ENCODE measurements at places on chromosomes 16 and 17. TPM values are rescaled to one million over a fixed set of nuclear protein-coding genes. Genes with fewer than 3 reads are reported as not detected.
A peak's percentile ranks its signal among the peaks of the same experiment; 100 is the strongest.

Gene TLCD2
- 5.5 TPM for polyA plus RNA-seq

Gene KRTAP4-3
- not detected for polyA plus RNA-seq

Gene CRK
- 60.4 TPM for polyA plus RNA-seq

Gene TMEM219
- polyA plus RNA-seq, result 120 TPM

Gene TMEM114
- 0.18 TPM for polyA plus RNA-seq

Gene ARHGAP23
- polyA plus RNA-seq, result 51.3 TPM

Gene IGF2BP1
- 29.0 TPM for polyA plus RNA-seq

Gene BORCS6
- polyA plus RNA-seq, result 4.6 TPM

Gene TELO2
- 24.1 TPM for polyA plus RNA-seq

Gene SLC5A11
- 4.8 TPM for polyA plus RNA-seq

Gene C17orf78
- polyA plus RNA-seq, result 0.06 TPM

Gene SPATA32
- polyA plus RNA-seq, result 0.42 TPM

Gene MSLN
- 12.7 TPM for polyA plus RNA-seq

Gene ASPSCR1
- 20.1 TPM for polyA plus RNA-seq

Gene C16orf74
- polyA plus RNA-seq, result 4.5 TPM

Gene HSD17B2
- 23.8 TPM for polyA plus RNA-seq

Gene ITGB4
- 14.7 TPM for polyA plus RNA-seq

Gene ALOX15
- 0.17 TPM for polyA plus RNA-seq

Gene DPEP1
- 28.6 TPM for polyA plus RNA-seq

Gene FBXW10B
- 0.66 TPM for polyA plus RNA-seq

GRCh38 chr16:31428279-31428597 is at the start of gene COX6A2:
Gene COX6A2, minus strand, starts transcription at chr16:31428360. Its CDS starts 35 bp downstream, at chr16:31428325.
- DNase-seq, result no peak

DNA sequence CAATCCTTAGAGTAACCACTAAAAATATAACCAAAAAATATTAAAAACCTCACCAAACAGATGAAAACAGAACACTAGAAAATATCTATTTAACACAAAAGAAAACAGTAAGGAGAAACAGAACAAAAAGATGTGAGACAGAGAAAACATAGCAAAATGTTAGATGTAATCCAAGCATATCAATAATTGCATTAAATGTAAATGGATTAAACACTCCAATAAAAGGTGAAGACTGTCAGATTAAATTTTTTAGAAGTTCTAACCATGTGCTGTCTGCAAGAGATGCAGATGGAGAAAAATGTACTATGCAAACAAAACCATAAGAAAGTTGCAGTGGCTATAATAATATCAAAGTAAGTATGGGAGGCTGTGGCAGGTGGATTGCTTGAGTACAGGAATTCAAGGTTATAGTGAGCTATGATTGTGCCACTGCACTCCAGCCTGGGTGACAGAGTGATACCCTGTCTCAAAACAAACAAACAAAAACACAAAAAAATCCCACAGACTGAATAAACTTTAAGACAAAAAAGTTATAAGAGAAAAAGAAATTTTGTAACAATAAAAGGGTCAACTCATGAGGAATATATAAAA is 53.9 kb downstream of the ADCY9 start:
- DNase-seq, result no peak

GRCh38 chr17:66610361-66611133 is 224.4 kb upstream of the CACNG5 start:
- no peak for DNase-seq

DNA sequence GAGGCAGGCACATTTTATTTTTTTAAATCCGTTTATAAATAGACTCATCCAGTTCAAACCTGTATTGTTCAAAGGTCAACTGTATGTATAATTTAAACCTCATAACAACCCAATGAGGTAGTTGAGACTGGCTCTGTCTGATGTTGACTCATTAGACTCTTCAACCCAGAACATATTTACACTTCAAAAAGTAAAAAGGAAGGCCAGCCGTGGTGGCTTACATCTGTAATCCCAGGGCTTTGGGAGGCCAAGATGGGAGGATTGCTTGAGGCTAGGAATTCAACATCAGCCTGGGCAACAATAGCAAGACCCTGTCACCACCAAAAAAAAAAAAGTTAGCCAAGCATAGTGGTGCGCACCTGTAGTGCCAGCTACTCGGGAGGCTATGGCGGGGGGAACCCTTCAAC is 32.5 kb upstream of the DHRS7B start:
- DNase-seq, result no peak

GRCh38 chr16:14309906-14310305 is 238.8 kb downstream of the MRTFB start:
- no peak for DNase-seq

DNA sequence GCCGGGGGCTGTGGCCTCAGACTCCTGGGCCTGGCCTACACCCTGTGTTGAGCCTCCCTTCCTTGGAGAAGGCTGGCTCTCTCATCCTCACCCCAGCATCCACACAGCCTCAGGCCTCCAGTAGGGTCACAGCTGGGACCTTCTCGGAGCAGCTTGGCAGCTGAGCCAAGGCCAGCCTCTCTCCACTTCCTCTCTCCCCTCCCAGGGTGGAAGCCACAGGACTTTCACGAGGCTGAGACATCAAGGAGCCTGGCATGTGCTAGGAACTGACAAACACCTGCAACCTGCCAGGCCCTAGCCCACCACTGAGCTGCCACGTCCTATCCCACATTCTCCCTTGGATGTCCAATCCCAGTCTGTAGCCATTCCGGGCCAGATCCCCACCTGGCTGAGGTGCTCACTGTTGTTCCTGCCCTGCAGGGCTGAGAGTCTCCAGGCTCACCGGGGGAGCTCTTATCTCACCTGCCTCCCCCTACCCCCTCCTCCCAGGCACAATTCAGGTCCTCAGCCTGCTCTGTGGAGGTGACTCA is 3.1 kb downstream of the MMP15 start:
- DNase-seq, result no peak

DNA sequence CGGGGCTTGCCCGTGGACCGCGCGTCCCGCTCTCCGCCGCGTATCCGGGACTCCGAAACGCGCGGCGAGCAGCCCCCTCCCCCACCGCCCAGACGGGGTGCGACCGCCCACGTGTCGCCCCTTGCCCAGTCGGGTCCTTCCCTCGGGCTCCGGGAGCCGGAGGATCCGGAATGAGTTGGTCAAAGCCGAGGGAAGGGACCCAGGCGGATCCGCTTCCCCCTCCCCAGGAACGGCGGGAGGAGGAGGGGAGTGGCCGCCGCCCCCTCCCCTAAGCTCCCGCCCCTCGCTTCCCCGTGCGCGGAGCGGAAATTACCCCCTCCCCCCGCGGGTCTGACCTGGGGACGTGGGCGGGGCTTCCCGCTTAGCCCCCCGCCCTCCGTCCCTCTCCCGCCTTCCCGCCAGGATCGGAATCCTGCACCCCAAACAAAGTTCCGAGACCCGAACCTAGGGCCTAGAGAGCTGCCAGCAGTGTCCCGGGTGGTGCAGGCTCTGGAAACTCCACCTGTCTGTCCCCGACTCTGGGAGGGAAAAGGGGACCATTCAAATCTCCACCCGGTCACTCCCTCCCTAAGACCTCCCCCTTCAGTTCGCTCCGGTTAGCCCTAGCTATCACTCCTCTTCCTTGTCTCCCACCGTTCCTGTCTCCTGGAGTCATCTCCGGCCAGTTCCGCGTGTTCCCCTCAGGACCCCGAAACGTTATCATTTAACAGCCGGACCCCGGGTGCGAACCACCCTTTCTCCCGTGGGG is 1.0 kb upstream of the IGF2BP1 start:
- no peak for DNase-seq

- no peak for DNase-seq
Measured at GRCh38 chr17:42266918-42267766, 9.0 kb downstream of the STAT5B start.

DNA sequence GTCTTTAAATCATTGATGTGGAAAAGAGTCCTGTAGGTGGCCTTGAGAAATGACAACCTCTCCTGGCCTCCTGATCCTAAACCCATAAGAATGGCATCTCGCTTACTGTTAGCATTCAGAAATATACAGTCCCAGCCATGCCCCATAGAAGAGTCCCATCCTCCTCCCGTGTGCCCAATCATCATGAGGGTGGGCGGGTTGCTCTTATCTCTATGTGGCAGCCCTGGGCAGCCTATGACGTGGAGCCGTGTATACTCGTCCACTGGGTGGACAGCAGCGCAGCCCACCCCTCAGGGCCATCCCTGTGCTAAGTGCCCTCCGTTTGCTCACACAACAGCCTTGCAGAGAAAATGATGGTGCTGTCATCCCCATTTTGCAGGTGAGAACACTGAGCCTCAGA is 105.3 kb downstream of the AMFR start:
- no peak for DNase-seq

- no peak for DNase-seq
Measured at GRCh38 chr16:81573533-81574020, 129.0 kb downstream of the CMIP start.

GRCh38 chr17:2192367-2193057 is 111.1 kb downstream of the SMG6 start:
- no peak for DNase-seq

GRCh38 chr16:19116711-19117449 is 3.1 kb downstream of the ITPRIPL2 start:
- no peak for DNase-seq

- no peak for DNase-seq
Measured at GRCh38 chr17:19347323-19348080, 15.0 kb downstream of the B9D1 start.

DNA sequence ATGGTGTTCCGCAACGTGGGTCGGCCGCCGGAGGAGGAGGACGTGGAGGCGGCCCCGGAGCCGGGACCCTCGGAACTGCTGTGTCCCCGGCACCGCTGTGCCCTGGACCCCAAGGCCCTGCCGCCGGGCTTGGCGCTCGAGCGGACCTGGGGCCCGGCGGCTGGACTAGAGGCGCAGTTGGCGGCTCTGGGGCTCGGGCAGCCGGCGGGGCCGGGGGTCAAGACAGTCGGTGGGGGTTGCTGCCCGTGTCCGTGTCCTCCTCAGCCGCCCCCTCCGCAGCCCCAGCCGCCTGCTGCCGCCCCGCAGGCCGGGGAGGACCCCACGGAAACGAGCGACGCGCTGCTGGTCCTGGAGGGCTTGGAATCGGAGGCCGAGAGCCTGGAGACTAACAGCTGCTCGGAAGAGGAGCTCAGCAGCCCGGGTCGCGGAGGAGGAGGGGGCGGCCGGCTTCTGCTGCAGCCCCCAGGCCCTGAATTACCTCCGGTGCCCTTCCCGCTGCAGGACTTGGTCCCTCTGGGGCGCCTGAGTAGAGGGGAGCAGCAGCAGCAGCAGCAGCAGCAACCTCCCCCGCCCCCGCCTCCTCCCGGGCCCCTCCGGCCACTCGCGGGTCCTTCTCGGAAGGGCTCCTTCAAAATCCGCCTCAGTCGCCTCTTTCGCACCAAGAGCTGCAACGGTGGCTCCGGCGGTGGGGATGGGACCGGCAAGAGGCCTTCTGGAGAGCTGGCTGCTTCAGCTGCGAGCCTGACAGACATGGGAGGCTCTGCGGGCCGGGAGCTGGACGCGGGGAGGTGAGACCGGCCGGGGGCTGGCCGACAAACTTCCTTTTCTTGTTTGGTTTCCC is 821 bp downstream of the SOCS7 start:
- peak; percentile 14 for DNase-seq

DNA sequence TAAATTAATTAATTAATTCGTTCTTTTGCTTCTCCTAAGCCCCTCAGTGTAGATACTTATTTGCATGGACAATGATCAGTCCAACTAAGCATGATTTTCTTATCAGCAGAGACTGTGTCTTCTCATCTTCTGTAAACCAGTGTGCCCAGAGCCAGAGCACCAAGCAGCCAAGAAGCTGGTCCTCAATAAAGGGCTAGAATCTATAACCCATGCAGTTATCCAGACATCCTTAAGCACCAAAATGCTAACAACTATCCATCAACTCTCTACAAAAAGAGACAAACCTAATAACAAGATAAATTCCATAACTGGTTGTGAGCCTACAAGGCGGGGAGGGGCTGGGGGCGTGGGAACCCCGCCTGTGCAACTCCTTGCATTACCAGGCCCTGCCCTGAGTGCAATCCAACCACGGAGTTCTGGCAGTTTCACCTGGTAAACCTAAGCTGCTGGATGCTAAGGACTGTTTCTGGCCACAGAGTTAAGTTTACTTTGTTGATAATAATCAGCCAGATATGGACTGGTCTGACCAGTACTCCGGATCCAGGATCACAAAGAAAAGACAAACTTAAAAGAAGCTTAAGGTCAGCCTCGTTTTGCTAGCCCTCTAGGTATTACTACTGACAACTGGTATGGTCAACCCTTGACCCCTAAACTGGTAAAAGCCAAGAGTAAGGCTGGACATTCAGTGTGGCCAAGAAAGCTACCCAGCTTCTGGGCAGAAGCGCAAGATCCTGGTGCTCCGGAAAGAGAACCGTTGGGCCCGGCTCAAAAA is 51.5 kb downstream of the ZFHX3 start:
- DNase-seq, result no peak

DNA sequence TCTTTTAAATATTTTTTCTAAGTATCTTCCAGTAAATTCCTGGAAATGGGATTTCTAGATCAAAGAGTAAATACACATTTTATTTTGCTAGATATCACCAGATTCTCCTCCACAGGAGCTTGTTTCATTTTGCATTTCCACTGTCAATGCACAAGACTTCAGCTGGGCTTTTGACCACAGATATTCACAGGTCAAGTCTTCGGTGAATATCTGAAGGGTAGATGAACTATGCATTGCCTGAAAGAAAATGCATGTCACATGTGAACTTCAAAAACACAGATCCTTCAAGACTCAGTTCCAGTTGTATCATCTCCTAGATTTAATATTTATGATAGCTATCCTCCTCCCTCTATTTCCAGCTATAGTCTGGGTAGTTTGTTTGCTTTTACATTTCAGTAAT is 963.6 kb upstream of the GOT2 start:
- no peak for DNase-seq

DNA sequence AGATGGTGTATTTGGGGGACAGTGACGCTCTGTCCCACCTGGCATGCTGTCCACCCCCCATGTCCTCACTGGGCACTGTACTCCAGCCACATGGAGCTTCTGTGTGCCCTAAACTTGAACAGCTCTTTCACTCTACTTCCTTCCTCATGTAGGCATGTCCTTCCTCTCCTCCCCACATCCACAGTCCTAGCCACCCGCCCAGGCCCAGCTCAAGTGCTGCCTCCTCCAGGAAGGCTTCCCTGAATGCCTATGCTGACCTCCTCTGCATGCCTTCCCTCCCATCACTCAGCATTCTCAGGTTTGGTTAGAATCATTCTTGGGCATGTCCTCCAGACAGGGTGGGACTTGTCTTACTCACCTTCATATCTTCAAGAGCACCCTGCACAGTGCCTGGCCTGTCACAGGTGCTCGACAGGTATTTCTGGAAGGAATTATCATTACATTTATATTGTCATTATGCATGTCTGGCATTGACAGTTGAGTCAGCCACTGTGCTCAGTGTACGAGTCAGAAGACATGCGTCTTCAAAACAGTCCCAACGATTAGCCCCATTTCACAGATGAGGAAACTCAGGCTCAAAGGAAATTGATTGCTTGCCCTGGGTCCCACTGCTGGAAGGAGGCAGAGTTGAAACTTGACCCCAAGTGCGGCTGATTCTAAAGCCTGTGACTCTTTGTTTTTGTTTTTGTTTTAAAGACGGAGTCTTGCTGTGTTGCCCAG is 42.1 kb upstream of the TOB1 start:
- DNase-seq, result no peak

GRCh38 chr16:72198021-72198711 is 26.2 kb upstream of the PMFBP1 start:
- DNase-seq, result peak; percentile 63

DNA sequence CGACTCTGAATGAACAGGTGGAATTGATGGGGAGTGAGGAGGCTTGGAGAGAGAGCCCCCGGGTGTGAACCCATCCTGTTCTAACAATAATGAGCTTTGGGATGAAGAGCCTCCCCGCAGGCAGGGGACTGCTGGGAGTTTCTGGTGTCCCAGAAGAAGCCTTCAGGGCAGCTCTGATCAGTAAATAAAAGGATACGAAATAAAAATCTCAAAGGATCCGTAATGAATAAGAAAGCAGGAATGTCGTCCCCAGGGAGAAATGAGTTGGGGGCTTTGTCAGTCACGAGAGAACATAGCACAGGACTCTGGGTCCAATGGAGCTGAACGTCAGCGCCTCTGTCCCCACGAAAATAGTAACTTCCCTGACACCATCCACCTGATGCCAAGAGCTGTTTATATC is 113.4 kb downstream of the PITPNC1 start:
- DNase-seq, result no peak
